Fibroblast of upper back skin (primary cell): ENCODE measurements at places on chromosomes 12 and 14.

- no peak for DNase-seq
Observed at GRCh38 chr12:98228683-98229539, 286.5 kb upstream of the TMPO start.

GRCh38 chr14:96917442-96917963, 120.3 kb downstream of the VRK1 start:
- DNase-seq = no peak

- DNase-seq = no peak
Observed at GRCh38 chr14:104721505-104722431, 2.3 kb upstream of the ADSS1 start.

GRCh38 chr14:95472819-95473251, 43.6 kb downstream of the SYNE3 start:
- no peak for DNase-seq

- no peak for DNase-seq
Observed at GRCh38 chr12:100273782-100274181, 6.8 kb downstream of the SCYL2 start.

- no peak for DNase-seq
Observed at GRCh38 chr14:54166049-54166950, 209.7 kb upstream of the BMP4 start.

DNA sequence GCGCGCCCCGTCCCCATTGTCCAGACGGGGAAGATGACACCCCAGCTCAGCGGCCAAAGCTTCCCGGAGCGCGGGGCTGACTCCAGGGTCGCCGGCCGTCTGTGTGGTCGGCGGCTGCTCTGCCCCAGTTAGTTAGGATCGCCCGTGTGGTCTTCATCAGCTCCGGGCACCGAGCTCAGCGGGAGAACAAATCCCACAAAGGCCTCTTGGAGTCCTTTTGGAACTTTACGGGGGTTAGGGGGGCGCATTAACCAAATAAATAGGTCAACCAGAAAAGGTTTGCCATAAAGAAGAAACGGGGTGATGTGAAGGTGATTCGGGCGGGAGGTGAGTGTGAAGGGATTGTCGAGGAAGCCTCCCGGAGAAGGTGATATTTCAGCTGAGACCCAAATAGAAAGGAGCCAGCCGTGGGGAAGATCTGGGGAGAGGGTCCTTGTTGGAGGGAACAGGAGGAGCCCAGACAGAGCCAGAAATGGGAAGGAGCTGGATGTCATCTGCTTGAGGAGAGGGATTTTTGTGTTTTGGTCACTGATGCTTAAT, 697 bp downstream of the ATP6V0A2 start:
- no peak for DNase-seq

DNA sequence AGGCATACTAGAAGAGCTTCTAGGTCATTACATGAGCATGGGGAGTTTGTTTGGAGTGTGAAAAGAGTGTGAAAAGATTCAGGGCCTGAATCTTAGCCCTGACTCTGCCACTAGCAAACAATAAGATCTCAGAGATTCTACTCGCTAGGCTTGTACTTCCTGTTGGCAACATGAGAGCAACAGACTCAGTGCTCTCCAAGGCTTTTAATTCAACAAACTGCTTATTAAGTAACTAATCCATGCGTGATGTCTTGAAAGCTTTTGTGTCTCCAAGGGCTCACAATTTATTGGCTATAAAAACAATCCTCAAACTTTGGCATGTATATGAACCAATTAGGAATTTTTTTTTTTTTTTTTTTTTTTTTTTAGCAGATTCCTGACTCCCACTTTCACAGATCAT, 105.1 kb downstream of the STXBP6 start:
- DNase-seq = no peak

DNA sequence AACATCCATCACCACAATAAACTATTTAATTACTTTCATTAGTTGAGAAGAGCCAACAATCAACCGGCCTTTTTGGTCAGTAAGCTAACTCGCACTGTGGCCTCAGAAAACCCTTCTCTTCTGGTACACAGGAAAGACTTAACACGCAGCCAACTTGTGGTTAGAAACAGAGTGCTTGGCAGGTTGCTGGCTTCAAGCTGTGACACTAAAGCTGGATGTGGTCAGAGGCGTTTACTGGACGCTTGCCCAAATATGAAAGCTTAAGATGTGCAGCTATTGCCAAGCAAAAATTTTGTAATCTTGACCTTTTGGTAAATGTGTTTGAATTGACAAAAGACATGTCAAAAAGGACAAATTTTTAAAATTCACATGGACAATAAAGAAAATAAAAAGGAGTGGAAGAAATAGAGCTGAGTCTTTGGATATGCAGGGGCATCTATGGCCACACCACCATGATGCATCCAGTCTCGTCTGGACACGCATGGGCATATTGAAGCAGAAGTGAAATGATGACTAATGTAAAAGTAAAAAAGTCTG, 2.6 kb upstream of the KLRK1 start:
- DNase-seq = peak; percentile 93

- DNase-seq = no peak
Observed at GRCh38 chr12:106308611-106309010, 6.1 kb downstream of the TCP11L2 start.

DNA sequence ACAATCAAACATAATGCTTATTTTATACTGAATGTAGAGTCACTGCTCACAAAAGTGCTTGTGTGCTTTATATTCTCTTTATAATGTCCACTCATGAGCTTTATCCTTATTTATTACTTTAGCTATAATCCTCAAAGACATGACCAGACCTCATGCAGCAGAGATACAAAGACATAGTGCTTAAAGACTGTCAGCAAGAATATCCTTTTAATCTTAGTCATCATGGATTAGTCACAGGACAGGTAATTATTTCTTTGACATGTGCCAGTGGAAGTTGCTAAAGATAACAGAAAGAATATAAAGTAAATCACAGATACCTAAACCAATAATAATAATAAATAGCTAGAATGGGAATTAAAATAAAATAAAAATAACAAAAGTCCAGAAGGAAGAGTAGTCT, 707.5 kb downstream of the BCL11B start:
- no peak for DNase-seq
